Tibial nerve (tissue), 4 donors: ENCODE measurements at places on chromosomes 3 and 15. TPM values are rescaled to one million over a fixed set of nuclear protein-coding genes. Genes with fewer than 3 reads are reported as not detected.

GPR27 gene
- 2.9 TPM for total RNA-seq

MINAR1 gene
- total RNA-seq, result 0.22 TPM

DNA sequence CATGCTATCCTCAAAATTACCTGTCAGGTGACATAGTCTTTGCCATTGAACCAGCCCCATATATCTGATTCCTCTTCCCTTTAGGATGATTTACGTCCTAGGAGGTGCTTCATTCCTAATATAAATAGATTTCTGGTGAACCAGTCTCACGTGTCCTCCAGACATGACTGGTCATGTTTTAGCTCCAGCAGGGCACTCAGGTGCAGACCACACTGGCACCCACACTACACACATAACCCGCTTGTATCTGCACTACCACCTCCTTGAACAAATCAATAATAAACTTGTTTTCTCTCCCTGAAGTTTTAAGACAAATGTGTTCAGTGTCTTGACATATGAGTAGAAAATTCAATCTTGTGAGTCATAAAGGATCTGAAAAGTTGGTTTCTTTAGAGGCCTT, 155.5 kb downstream of the GOLIM4 start:
- no peak overlapping the region for H3K4me3 ChIP-seq
- no peak for DNase-seq
- H3K36me3 ChIP-seq, result no peaks in the 10 kb centered on the region

GRCh38 chr3:2950159-2950558, 160.0 kb downstream of the IL5RA start:
- H3K4me1 ChIP-seq, result no peaks in the 10 kb centered on the region
- no peaks in the 10 kb centered on the region for H3K27me3 ChIP-seq
- DNase-seq, result no peak
- H3K27ac ChIP-seq, result no peak overlapping the region
- no peaks in the 10 kb centered on the region for H3K36me3 ChIP-seq
- no peak overlapping the region for H3K4me3 ChIP-seq

DNA sequence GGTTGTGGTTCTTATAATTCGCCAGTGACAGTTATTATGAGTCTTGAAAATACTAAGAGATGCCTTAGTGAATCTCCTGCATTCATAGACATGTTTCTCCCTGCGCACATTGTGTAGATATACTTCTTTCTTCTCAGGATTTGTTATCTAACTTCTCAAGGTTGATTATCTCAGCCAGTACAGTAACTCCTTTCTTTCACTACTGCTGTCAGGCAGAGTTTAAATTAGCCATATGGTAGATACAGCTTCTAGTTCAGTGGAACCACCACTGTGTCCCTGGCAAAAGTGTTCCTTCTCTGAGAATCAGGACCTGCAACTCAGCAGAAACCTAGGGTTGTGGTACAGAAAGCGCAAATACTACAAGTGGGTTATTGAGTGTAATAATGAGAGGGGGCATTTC, 175.0 kb upstream of the SGO1 start:
- H3K27ac ChIP-seq, result no peak overlapping the region
- no peak overlapping the region for H3K4me3 ChIP-seq
- no peak for DNase-seq
- H3K36me3 ChIP-seq, result no peaks in the 10 kb centered on the region

ZNF106 gene
- 54.5 TPM for total RNA-seq

DNA sequence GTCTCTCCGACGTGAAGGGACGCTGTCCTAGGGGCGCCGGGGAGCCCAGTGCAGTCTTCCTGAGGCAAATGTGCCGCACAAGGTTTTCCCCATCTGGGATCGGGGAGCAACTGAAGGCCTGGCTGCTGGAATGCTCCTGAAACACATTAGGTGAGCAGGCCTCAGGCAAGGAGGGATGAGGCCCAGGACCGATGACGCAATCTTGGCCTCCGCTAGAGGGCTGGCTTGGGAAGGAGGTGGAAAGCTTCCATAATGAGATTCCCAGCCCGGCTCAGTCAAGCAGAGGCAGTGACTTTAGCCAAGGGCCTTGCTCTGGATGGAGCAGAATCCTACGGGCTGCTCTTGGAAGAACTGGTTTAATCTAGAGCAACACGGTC, 50.8 kb downstream of the CPN2 start:
- H3K4me3 ChIP-seq, result no peak overlapping the region
- DNase-seq, result peak; percentile 75
- H3K27ac ChIP-seq, result peak overlapping the region; percentile 70
- no peaks in the 10 kb centered on the region for H3K36me3 ChIP-seq
- H3K4me1 ChIP-seq, result no peaks in the 10 kb centered on the region

DNA sequence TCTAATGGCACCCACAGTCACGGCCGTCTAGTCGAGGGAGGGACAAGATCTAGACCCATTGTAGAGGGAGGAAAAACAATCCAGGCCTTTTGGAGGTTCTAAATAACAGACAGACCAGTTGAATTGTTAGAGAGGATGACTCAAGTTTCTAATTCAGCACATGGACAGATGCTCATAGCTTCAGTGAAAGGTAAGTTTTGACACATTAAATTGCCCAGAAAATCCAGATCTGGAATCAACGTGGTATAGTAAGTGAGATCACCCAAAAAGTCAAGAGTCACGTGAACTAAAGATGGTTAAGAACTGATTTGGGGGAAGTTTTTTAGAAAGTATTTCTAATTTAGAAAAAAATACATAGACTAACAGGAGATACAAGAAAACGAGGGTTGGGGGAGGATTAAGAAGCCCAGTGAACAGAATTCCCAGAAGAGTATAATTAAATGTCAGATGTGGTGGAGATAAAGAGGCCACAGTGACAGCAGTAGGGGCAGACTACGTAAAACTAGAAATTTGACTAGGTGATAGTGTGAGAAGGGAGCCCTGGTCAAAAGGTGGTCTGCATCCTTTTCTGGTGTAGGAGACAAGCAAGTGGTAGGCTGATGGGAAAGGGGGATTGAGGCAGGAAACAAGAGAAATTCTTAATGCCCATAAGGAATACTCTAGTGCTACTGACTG, 47.1 kb downstream of the CAPN7 start:
- H3K36me3 ChIP-seq, result no peaks in the 10 kb centered on the region
- DNase-seq, result no peak
- no peak overlapping the region for H3K4me3 ChIP-seq
- no peak overlapping the region for H3K27ac ChIP-seq
- H3K27me3 ChIP-seq, result no peaks in the 10 kb centered on the region

- DNase-seq, result peak; percentile 26
- no peaks in the 10 kb centered on the region for H3K36me3 ChIP-seq
- H3K27me3 ChIP-seq, result no peaks in the 10 kb centered on the region
Observed at GRCh38 chr3:131795390-131796090, 239.3 kb downstream of the CPNE4 start.

GRCh38 chr3:184761075-184761841, 49.4 kb upstream of the MAGEF1 start:
- no peak overlapping the region for H3K4me3 ChIP-seq
- no peak overlapping the region for H3K27ac ChIP-seq
- peaks cover 6% of the 10 kb centered on the region for H3K4me1 ChIP-seq
- H3K27me3 ChIP-seq, result no peaks in the 10 kb centered on the region
- no peak for DNase-seq
